ENCODE measurements at places on chromosomes 2 and 18. TPM values are rescaled to one million over a fixed set of nuclear protein-coding genes. Genes with fewer than 3 reads are reported as not detected.

AQP12A gene
- not detected for total RNA-seq

- no peak for DNase-seq
Measured at GRCh38 chr2:20021405-20022009, 9.0 kb upstream of the MATN3 start.

DNA sequence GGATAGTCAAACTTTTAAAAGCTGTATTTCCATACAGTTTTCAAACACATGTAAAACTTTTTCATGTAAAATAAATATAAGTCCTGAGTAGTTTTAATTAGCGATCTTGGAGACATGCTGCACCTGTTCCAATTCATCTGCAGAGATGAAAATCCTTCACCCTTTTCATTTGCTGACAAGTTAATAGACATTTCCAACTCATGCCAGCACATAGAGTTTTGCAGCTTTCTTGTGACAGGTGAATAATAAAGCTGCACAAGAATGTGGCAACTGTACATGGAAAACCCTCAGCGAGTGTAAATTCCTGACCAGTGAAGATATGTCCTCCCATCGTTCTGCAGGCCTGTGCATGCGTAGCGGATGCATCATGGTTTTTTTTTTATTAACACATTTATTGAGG is 771.4 kb downstream of the TDRD15 start:
- no peak for DNase-seq

DNA sequence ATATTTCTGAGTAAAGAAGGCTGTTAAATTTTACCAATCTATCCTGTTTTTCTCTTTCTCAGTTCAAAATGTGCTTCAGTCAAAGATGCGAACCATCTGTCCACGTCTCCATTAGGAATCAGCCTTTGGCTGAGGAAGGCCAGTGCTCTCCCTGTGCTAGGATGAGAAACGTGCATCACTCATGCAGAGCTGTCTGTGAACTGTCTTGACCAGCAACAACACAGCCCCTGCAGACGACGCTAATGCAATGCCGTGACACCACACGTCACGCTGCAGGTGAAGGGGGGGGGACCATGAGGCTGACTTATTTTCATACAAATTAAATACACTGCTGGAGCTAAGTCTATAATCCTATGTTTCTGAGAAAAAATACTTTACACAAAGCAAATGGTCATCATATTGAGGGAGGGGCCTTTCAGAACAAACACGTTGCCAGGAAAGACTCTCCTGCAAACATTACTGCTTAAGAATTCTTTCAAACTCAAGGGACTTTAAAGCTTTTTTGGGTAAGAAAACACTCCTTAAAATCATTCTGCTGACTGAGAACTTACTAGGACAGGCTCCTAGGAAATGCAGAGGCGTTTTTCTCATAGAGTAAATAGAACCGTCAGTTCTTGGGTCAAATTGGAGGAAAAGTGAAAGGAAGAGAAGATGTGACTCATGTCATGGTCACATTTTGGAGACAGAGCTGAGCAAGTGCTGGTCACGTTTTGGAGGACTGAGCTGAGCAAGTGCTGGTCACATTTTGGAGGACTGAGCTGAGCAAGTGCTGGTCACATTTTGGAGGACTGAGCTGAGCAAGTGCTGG is 97.0 kb downstream of the MBP start:
- peak; percentile 62 for DNase-seq

Data from IMR-90 (cell line).